ENCODE measurements at places on chromosomes 2 and 18.
A peak's percentile ranks its signal among the peaks of the same experiment; 100 is the strongest.

DNA sequence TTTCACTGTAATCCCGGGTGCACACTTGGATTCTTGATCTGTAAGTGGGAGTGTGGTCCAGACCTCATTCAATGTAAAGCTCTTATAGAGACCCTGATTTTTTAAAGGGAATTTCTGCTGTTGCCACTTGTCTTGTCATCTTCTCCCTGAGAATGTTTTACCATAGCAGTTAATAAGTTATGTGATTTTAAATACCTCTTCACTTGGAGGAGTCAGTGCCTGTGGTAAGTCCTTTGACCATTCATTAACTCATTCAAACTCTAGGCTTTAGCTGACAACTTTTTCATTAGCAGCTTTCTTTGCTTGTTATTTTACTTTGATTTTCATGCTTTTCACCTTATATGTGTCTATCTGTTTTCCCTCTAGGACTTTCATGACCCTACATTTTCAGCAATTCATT, 51.3 kb downstream of the FMNL2 start:
- no peak for DNase-seq

DNA sequence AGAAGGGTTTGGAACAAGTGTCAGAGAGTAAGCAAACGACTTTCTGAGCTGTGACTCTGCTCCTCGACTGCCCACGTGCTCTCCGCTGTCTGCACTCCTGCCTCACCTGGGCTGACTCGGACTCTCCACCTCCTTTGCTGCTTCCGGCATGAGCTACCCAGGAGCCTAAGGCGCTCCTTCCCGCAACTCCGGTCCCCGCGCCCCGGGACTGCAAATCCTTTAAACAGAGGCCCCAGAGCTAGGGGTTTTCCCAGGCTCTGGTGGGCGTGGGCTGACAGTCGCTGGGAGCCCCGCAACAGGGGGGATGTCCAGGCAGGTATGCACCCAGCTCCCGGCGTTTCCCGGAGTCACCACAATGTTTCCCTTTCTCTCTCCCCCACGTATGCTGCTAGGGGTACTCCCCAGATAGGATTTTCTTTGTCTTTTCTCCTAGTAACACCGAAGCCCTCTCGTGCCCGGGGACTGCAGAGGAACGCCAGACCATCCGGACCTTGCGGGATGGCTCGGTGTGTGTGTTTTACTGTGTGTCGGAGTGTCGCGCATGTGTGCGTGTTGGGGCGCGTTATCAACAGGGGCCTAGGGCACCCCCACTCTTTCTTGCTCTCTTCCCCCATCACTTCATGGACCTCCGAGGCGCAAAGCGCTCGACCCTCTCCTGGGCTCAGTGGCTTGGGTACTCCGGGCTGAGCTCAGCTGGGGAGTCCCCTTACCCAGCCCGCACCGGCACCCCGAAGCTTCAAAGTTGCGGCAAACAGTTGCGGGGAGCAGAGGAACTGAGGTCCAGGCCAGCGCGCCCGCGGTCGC, 691 bp upstream of the THSD7B start:
- DNase-seq = peak; percentile 79

DNA sequence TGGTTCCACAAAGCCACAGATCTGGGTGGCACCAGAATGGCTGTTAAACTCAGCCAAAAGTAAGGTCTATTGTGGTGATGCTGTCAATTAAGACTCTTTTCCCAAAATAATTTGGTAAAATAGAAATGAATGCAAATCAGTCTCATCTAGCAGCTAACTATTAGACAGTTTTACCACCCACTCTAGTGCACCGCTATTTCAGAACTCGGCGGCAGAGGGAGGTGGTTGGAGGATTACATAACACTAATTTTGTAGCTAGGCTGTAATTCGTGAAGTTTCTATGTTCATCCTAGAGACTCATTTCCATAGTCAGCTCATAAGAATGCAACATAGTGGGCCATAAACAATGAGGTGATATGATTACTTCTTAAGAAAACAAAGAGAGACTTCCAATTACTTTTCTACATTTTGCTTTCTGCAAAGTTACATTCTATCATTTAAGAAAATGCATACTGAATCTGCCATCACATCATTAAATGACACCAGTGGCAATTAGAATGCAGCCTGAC, 413.8 kb downstream of the FBXO15 start:
- DNase-seq = no peak

DNA sequence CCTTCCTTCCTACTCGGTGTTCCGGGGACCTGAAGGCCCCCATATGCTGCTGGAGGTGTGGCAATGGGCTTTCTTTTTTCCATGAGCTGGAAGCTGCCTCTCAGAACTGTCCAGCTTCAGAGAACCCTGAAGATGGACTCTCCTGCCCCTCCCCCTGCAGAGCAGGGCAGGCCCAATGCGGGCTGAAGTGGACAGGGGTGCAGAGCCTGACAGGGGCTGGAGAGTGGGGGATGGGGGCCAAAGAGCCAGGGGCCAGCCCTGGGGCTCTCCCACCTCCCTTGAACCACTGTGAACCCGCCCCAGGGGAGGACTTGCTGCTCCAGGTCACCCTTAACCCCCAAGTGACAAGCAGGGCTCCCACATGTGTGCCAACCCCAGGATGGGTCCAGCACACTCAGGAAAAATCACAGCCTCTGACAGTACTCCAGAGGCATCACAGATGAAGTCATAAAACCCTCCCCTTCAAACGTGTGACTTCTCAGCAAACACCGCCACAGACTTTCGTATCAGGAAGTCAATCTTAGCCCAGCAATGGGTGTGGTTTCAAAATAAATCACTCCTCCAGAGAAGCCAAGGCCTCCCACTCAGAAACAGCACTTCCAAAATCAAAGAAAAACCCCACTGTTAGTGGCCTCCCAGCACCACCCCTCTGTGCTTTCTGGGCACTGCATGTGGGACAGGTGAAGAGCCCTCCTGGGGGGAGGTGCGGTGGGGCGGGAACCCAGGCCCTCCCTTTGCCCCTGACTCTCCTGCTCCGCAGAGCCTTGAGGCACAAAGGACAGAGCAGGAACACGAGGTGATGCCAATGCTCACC, 135.8 kb downstream of the HDAC4 start:
- DNase-seq = no peak

DNA sequence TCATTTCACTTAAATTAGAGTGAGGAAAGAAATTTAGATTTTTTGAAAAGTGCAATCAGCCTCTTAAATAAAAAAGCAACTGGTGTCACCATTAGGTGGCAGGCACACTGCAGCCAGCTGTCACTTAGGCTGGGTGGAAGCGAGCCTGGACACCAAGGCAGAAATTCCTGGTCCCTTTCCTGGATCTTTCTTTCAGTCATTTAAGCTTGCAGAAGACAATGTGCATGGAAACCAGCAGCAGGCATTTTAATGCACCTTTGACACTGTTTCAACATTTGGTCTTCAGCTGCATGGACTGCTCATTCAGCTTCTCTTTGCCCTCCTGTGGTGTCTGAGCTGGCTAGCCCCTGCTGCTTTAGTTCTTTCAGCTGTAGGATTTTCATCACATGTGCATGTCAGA, 61.0 kb downstream of the AQP4 start:
- DNase-seq = peak; percentile 22

- no peak for DNase-seq
Measured at GRCh38 chr2:234427081-234428061, 69.5 kb downstream of the ARL4C start.

GRCh38 chr2:192035731-192036442, 158.8 kb downstream of the TMEFF2 start:
- no peak for DNase-seq

GRCh38 chr2:71353248-71353647, 21.7 kb downstream of the ZNF638 start:
- DNase-seq = no peak

DNA sequence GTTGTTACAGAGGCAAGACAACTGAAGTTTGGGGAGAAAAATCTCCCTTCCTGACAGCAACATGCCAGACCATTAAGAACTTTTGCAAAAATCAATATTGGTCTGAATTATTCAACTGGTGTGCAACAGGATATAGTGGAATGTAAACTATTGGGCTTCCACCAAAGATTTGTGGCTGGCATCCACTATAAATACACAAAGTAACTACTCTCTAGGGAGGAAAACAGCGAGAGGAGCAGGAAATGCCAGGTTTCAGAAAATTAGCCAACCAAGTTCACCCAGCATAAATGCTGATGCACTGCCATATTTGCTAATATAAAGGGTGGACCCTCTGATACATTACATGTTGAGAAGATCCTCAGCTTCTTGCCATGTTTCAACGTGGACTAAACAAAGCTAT, 267.6 kb upstream of the LYPD1 start:
- no peak for DNase-seq

- DNase-seq = no peak
Measured at GRCh38 chr2:77294474-77294873, 227.7 kb downstream of the LRRTM4 start.

DNA sequence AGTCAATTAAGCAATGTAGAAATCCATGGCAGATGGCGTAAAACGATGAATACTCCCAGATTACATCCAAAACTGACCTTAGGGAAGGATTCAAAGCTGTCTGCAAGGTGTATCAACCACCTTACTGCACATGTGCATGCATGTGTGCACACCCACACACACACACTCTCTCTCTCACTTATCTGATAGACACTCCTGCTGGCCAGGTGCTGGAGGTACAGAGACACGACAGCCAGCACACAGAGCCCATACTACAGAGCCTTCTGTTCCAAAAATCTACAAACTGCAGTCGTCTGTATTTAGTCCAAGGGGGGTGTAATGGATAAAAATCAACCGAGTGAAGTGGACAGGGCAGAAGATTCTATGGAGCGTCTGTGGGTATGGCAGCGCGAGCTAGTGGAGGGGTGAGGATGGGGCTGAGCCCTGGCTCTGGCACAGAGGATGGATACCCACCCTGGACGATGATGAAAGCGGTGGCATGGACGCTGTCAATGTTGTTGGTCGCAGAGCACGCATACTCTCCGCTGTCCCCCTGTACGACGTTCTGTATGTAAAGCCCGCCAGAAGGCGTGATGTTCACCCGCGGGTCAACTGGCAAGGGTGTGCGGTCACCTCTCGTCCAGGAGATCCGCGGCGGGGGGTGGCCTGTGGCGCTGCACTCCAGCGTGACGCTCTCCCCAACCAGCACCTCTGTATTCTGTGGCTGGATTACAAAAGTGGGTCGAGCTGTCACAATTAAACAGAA, 78.4 kb downstream of the PXDN start:
- no peak for DNase-seq

- DNase-seq = no peak
Measured at GRCh38 chr2:226330206-226330605, 469.4 kb downstream of the IRS1 start.

DNA sequence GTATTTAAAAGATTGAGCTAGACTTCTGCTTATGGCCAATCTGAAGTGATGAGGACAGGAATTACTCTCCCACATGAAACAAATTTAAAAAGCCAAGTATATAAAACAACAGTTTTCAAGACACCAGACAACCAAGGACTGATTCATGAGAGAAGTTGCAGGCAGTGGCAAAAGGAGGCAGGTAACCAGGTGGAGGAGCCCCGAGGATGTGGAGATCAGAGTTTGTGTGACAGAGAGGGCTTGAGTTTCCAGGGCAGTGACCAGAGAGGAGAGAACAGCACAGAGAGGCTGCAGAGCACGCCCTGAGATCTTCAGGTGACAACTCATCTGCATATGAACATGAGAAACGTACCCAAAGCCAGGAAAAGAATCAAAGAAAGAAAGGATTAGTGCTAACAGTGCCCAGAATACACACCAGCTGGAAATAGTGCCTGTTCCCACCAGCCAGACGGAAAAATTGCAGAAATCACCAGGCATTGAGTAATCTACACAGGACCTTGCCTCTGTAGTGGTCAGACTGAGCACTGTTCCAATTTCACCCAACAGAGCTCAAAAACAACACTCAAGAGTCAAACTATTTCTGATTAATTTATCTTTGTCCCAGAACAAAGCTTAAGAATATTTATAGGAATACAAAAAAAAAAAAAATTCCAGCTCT, 173.1 kb downstream of the SEPTIN10 start:
- no peak for DNase-seq

DNA sequence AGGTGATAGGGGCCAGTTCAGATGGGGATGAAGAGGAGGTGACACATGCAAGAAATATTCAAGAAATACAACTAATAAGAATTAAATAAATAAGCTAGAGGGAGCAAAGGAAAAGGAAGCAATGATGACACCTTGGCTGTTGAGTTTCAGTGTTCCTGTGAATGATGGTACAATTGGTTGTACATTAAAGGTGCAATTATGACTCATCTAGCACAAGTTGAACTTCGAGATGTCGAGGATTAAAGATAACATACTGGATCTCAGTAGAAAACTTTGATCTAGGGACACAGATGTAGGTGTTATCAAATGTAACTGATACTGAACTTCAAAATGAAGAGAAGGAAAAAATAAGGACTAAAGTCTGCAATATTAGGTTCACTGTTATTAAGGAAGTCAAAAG, 760.6 kb upstream of the CHAC2 start:
- DNase-seq = no peak

GRCh38 chr2:221555494-221555846, 16.6 kb downstream of the EPHA4 start:
- peak; percentile 66 for DNase-seq

DNA sequence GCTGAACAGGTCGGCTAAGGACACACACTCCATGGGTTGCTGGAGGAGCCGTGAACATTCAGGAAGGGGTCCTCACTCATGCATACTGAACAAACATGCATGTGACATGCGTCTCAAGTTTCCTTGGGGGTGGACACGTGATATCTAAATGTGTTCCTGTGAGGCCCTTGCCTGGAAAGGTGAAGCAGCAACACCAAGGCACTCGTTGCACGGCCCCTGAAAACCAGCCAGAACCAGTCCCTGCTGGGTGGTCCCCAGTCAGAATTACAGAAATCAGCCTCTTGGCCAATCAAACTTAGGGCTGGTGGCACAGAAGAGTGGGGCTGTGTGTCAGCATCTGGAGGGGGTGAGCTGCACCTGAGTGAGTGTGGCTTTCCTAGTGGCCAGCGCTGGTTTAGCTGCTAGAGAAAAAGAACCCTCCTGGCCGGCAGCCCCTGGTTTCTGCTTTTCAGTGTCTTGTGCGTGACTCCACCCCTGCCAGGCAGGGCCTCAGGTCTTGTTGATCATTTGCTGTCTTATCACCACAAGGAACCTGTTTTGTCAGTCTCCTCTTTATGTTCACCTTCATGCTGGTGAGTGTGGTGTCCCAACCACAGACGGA, 3.2 kb upstream of the AQP12B start:
- peak; percentile 30 for DNase-seq

DNA sequence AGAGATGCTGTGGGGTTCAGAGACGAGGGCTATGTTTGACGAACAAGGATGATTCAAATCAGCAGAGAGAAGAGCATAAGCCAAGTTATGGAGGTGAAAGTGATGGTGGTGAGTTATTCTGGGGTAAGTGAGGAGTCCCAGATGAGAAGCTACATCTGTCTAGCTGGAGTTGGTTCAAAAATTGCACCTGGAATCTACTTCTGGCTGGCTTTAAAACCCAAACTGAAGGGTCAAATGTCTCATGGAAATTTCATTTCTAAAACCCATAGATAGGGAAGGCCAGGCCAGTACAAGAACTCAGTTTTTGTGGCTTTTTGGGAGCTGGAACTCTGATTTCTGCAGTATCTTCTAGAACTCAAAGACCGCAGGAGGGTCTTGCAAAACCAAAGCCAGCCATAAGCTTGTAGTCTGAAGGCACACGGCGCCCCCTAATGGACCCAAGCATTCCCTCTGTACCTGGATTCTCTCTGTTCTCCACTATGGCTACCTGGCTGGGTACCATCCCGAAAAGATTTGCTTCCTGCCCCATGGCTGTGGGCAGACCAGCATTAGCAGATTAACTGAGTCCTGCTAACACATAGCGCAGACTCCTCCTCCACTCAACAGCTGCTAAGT, 229.1 kb upstream of the SLC14A2 start:
- peak; percentile 37 for DNase-seq
